ENCODE measurements at places on chromosomes 7 and 10.

DNA sequence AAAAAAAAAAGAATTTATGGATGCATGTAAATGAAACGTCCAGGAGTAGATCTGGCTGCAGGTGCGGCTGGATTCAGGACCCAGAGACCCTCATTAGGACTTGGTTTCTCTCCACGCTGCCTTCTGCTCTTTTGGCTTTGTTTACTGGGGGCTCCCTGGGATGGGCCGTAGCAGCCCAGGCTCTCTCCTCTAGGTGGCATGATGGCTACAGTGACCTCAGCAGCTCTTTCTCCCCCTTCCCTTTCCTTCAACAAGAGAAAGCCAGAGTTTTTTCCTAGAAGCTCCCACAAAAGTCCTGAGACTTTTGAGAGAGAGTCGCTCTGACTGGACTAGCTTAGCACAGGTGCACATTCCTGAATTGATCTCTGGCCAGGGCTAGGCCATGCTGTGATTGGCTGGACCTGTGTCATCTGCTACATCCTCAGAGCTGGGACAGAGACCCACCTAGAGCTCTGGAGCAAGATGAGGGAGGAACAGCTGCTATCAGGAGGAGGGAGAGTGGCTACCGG is 67.8 kb upstream of the PDCD4 start:
- DNase-seq, result no peak

DNA sequence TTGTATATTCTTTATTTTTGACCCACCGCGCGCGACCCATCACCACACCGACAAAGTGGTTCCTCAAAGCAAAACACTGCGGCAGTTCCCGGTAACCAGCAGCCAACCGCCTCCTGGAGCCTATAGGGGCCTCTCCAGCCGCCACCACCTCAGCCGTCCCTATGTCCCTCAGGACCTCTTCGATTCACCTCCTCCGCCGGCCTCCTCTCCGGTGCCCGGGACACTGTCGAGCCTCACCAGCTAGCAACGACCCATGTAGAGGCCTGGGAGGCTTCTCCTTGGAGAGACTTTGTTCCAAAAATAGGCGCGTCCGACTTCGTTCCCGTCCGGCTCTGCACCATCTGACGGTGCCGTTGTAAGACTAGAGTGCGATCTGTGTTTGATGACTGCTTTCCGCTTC is 158.8 kb downstream of the HGF start:
- DNase-seq, result no peak

GRCh38 chr7:36280840-36281812 is 108.5 kb upstream of the ANLN start:
- no peak for DNase-seq

GRCh38 chr7:46604241-46604661 is 683.2 kb upstream of the IGFBP3 start:
- no peak for DNase-seq

DNA sequence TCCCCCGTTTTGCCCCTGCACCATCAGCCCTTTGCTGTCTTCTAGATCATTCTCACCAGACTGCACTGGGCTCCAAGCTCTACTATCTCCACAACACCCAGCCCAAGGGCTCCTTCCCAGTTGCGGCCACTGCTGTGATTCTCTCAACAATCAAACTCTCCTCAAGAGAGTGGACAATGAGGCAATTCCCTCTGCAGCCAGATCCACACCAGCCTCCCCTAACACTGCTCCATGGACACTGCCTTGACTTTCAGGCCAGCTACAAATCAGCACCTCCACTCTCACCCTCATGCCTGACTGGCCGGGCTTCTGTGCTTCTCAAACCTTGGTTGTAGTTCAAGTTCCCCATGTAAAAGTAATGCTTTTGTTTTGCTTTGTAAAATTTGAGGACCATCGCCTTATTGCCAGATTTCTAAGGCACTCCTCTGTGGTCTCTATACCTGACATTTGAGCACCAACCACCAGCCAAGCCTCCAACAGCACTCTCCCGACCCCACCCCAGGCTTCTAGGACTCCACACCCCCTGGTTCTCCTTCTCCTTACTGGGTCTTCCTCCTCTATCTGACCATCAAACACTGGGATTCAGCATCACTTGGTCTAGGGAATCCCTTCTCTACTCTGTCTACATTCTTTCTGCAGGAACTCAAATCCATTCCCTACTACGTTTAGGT is 45.4 kb downstream of the PPIF start:
- no peak for DNase-seq

GRCh38 chr10:59595593-59595992 is 114.1 kb downstream of the SLC16A9 start:
- DNase-seq, result no peak

DNA sequence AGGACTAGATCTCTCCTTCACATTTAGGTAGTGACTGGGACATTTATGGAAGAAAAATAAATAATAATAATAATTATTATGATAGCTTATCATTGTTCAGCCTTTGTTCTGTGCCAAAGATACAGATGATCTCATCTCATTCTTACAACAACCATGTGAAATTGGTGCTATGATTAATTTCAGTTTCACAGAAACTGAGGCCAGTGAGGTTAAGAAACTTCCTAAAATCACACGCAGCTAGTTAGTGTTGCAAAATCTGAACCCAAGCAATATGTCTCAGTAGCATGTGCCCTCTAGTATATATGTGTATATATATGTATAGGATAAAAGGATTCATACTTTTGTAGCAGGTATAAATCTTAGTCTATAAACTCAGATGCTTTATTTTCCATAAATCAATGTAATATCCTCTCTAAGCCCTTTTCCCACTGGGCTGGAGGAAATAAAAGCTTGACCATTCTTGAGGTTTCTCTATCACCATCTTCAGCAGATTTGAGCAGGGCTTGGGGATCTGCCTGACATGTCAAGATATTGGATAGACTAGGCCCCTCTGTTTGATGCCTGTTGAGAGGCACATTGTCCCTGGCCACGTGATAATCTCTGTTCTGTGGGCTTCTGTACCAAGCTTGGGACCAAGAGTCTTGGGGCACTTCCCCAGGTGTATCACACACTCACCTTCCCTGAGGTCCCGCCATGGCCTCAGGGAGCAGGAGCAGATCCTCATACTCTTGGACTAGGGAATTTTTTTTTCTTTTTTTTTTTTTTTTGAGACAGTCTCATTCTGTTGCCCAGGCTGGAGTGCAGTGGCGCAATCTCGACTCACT is 172.6 kb upstream of the NRP1 start:
- no peak for DNase-seq

DNA sequence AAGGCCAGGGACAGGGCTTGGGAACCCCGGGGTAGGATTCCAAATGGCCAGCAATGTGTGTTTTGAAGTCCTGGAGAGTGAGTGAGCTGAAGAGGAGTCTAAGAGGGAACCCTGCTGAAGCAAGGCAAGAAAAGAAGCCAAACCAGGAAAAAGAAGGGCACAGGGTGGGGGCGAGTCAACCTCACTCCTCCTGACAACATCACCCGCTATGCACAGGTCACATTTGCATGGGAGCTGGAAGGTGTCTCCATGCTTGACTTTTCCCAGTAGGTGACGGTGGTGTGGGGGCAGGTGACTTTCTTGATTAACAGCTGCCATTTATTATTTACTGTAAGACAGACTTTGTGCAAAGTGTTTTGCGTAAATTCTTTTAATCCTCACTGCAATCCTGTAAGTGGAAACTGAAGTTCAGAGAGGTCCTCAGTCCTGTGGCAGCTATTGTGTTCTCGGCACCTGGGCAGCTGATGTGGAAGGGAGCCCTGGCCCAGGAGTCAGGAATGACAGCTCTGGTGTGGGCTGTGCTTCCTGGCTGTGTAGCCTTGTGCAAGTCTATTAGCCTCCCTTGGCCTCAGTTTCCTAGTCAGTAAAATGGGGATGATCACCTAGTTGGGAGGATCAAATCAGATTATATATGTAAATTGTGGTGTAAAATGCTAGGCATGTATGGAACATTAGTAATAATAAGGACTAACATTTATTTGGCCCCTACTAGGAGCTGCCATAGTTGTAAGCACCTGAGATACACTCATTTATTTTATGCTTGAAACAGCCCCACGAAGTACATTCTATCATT is 90.9 kb downstream of the SH3PXD2A start:
- no peak for DNase-seq

DNA sequence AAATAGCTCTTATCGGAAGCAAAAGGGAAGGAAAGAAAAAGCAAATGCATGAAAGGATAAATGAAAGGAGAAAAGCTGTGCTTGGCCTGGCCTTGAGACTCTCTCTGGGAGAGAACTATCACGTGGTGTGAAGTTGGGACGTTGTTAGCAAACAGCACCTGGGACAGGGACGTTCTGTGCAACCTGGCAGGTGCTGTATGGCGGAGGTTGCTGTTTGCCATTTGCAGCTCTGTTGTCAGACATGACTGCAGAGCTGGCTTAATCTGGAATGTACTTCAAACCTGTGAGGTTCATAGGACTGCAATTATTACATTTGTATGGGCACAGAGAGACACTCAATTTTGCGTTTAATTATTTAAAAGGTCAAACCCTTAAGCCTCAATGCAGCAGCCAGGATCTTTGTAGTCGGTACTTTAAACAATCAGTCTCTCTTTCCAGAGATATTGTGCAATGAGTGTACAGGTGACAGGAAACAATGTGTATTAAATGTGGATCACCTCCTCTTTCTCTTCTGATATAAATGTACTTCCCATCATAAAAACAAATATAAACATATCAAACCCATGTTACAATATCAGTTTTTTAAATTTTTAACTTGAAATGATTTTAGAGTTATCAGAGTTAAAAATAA is 800.5 kb upstream of the KCND2 start:
- DNase-seq, result no peak

DNA sequence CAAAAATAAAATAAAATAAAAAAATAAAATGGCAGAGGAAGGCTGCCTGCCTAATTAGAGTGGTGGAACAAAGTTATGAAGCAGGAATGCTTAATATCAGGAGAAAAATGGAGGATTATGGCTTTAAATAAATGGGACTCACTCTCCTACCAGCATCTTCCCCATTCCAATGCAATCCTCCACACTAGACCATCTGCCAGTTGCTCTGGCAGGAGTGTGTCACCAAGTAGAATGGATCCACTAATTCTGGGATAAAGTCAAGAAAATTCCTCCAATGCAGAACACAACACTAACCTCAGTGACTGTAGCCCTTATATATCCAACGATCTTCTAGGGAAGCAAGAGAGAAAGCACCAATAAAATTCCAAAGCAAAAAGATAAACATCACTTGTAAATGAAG is 112.5 kb upstream of the ARID5B start:
- DNase-seq, result no peak

DNA sequence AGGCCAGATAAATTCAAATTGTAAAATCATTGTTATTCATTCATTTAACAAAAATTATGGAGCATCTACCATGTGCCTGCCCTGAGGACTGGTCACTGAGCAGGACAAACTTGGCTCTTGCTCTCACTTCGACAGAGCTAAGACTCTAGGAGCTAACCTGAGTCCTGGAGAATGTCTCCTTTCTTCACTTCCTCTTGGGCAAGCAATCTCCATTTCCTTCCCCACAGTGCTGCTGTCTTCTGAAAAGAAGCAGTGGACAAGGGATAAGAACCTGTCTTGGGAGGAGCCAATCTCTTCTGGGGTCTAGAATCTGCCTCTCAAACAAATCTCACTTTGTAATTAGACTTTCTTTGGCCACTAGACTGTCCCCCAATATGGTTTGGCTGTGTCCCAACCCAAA is 76.2 kb upstream of the PLXNA4 start:
- no peak for DNase-seq

DNA sequence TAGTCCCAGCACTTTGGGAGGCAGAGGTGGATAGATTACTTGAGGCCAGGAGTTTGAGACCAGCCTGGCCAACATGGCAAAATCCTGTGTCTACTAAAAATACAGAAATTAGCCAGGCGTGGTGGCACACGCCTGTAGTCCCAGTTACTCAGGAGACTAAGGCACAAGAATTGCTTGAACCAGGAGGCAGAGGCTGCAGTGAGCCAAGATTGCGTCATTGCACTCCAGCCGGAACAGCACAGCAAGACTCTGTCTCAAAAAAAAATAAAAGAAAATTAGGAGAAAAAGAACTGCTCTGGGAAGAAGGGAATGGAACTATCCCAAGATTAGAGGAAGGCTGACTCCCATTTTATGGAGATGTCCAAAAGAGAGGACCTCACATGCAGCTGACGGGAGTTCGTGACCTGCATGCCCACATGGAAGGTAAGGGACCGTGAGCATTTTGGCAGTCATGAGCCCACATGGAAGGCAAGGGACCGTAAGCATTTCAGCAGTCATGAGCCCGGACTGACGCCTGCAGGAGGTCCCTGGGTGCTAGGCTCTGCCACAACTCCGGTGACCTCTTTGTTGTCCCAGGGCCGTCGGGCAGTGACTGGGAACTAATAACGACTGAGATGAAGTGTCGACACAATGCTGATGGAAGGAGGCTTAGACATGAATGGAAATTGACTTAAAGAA is 18.6 kb upstream of the GTPBP4 start:
- no peak for DNase-seq

GRCh38 chr7:48025624-48026023 is 3.3 kb downstream of the SUN3 start:
- DNase-seq, result no peak

- DNase-seq, result no peak
Measured at GRCh38 chr10:76840802-76841201, 796.8 kb downstream of the KCNMA1 start.

DNA sequence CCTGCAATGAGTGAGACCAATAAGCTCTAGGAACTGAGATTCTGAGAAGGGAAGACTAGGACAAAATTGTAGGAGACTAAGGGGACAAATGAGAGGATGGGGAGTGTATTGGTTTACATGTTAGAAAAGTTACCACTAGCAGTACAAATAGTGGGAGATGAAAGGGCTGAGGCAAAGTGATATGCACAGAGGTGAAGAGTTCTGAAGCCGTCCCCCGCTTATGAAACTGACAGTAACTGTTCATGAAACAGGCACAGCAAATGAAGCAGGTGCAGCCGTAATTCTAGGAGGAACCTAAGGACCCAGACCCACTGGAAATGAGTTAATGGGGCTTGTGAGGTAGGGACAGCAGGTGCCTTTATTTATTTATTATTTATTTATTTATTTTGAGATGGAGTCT is 211.3 kb downstream of the PRKG1 start:
- no peak for DNase-seq

DNA sequence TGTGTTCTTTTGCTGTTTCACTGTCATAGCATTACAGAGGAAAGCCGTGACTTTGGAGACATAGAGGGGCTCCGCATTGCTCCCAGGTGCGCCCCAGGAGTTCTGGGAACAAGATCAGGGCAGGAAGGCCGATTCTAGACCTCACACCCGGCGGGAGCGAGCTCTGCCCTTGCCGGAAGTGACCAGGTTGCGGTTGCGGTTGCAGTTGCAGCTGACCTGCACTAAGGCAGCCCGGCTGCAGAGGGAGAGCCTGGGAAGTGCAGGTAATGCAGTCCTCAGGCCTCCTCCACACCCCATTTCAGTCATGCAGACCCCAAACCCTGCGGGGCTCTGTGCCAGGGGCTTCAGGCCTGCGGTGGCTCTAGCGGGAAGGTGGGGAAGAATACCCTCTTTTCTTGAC is 130.0 kb upstream of the LANCL2 start:
- no peak for DNase-seq

GRCh38 chr10:6301488-6302075 is 98.8 kb downstream of the PFKFB3 start:
- DNase-seq, result no peak

GRCh38 chr7:128742206-128742605 is 3.0 kb downstream of the CALU start:
- no peak for DNase-seq
